ENCODE measurements at places on chromosomes 16 and 17. TPM values are rescaled to one million over a fixed set of nuclear protein-coding genes. Genes with fewer than 3 reads are reported as not detected.

Gene NACA2
- not detected for total RNA-seq

Gene C16orf54
- total RNA-seq, result 1.6 TPM

Gene PLA2G10
- 39.1 TPM for total RNA-seq

Gene YPEL3
- total RNA-seq, result 30.5 TPM

Gene SSTR5
- not detected for total RNA-seq

Gene STAC2
- 0.17 TPM for total RNA-seq

- no peak for DNase-seq
These were observed 96.0 kb downstream of the TOX3 start for GRCh38 chr16:52450916-52451315.

- peak; percentile 42 for DNase-seq
These were observed 429 bp downstream of the KIF1C start for GRCh38 chr17:4998027-4998731.

- no peak for DNase-seq
These were observed 27.4 kb upstream of the C1QL1 start for GRCh38 chr17:44995436-44996001.

DNA sequence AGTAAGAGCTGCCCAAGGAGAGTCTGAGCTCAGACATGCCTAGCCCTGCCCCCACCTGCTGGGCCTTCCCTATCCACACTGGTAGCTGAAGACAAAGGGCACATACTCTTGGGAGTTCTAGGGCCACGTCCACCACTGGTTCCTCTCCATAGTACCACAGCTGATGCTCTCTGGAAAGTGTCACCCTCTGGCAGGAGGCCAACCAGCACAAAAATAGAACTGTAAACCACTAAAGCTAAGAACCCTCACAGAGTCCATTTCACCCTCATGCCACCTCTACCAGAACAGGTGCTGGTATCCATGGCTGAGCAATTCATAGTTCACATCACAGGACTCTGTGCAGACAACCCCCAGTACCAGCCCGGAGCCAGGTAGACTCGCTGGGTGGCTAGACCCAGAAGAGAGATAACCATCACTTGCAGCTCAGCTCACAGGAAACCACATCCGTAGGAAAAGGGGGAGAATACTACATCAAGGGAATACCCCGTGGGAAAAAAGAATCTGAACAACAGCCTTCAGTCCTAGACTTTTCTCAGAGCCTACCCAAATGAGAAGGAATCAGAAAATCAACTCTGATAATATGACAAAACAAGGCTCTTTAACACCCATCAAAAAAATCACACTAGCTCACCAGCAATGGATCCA is 115.3 kb downstream of the CEP112 start:
- DNase-seq, result no peak

DNA sequence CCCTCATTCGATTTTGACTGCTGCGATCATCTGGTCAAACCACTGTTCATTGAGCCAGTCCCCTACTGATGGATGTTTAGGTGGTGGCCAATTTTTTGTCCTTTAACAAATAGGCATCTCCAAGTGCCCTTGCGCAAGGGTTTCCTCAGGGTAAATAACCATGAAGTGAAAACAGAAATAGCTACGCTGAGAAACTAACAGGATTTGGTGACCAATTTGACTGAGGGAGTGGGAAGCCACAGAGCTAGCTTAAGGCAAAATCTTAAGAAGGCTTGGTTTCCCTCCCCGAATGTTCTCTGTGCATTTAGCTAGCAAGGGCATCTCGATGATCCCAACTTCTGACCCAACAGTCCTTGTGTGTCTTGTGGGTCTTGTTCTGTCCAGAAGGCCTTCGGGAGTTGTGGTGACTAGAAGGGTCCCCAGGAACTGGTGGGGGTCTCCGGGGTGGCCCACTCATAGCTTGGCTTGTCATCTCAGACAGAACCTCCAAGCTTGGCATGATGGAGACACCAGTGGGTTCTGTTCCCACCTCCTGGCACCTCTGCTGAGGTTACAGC is 117.2 kb downstream of the SOCS1 start:
- DNase-seq, result no peak

DNA sequence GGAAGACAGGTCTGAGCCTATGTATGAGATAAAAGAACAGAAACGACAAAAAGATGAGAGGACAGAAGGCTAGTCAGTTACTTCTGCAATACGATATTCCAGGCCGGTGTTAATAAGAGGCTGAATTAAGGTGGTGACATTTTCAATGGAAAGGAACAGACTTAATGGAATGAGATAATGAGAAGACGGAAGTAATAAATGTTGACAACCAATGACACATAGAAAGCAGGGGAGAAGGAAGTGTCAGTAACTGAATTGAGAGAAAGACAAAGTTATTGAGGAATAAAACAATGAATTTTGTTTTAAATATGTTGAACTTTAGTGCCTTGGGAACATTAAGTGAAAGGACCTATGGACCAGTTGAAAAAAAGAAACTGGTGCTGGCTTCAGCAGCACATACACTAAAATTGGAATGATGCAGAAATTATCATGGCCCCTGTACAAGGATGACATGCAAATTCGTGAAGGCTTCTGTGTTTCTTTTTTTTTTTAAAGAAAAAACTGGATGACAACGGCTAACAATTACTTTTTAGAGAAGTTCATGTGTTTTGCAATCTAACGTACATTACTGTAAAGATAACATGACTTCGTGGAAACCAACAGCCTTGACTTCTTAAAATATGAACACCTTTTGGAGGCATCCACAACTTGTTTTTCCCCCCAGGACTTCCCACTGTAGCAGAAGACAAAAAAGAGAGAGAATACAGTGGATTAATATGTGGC is 18.5 kb upstream of the CPD start:
- DNase-seq, result no peak

GRCh38 chr17:31328160-31328535 is 6.7 kb upstream of the EVI2A start:
- DNase-seq, result no peak
